ENCODE measurements at places on chromosomes 13 and 19. TPM values are rescaled to one million over a fixed set of nuclear protein-coding genes. Genes with fewer than 3 reads are reported as not detected.

GRCh38 chr13:32272021-32272683 lies 43.0 kb downstream of the ZAR1L start:
- no peaks in the 10 kb centered on the region for H3K27me3 ChIP-seq
- peaks cover 2% of the 10 kb centered on the region for H3K36me3 ChIP-seq
- H3K4me3 ChIP-seq, result no peak overlapping the region
- peak overlapping the region; percentile 26 for H3K27ac ChIP-seq

- no peak overlapping the region for H3K4me3 ChIP-seq
- no peak overlapping the region for H3K27ac ChIP-seq
- H3K4me1 ChIP-seq, result no peaks in the 10 kb centered on the region
- no peak for DNase-seq
Observed at GRCh38 chr13:59211606-59212005, 952.1 kb downstream of the DIAPH3 start.

Gene SLAIN1
- 43.3 TPM for total RNA-seq

DNA sequence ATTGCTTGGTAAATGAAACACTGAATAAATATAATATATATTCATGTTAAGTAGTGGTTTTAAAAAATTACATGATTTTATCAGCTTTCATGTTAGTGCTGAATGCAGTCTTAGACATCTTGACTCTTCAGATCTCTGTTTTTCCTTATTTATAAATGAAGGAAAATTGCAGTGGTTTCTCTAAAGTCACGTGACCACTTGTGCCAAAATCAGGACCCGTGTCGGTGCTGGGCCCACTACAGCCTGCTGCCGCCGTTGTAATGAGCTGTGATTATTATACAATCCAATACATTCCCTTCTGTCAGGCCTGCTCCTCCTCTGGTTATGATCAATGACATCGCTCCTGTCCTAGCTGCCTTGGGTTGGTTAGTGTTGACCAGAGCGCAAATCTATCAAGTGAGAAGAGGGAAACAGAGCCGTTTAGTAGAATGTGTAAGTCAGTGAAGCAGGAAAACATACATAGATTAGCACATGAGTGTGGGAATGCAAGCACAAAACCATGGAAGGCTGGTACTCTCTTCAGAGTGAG lies 88.2 kb downstream of the AKAP11 start:
- H3K27ac ChIP-seq, result no peak overlapping the region
- H3K27me3 ChIP-seq, result peaks cover 3% of the 10 kb centered on the region
- no peak for DNase-seq
- no peak overlapping the region for H3K4me3 ChIP-seq
- peaks cover 8% of the 10 kb centered on the region for H3K36me3 ChIP-seq

Gene UBE2L5
- total RNA-seq, result not detected

GRCh38 chr13:19305434-19305833 lies 123.8 kb upstream of the TUBA3C start:
- DNase-seq, result no peak
- no peaks in the 10 kb centered on the region for H3K27me3 ChIP-seq
- no peaks in the 10 kb centered on the region for H3K4me1 ChIP-seq
- H3K4me3 ChIP-seq, result no peak overlapping the region
- H3K36me3 ChIP-seq, result no peaks in the 10 kb centered on the region

- peaks cover 15% of the 10 kb centered on the region for H3K36me3 ChIP-seq
- H3K4me3 ChIP-seq, result peak overlapping the region; percentile 85
- H3K4me1 ChIP-seq, result peaks cover 94% of the 10 kb centered on the region
- no peaks in the 10 kb centered on the region for H3K27me3 ChIP-seq
Observed at GRCh38 chr13:30375265-30375835, 46.9 kb upstream of the UBE2L5 start.

- no peaks in the 10 kb centered on the region for H3K4me1 ChIP-seq
- H3K27ac ChIP-seq, result no peak overlapping the region
- H3K36me3 ChIP-seq, result no peaks in the 10 kb centered on the region
Observed at GRCh38 chr13:65892859-65893258, 1337.3 kb downstream of the PCDH9 start.

DNA sequence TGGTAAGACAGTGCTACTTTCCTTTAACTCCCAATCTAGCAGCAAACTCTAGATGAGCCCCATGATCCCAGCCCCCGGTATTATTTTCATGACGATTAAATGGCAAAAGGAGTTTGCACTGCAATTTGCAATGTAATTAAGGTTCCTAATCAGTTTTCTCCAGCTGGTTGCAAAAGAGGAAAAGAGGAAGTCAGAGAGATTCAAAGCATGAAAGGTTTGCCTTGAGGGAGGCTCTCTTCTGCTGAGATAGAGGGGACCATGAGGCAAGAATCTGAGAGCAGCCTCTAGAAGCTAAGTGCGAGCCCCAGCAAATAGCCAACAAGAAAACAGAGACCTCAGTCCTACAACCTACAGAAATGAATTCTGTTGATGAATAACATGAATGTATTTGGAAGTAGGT lies 527.1 kb downstream of the UQCRFS1 start:
- no peaks in the 10 kb centered on the region for H3K36me3 ChIP-seq
- no peak overlapping the region for H3K27ac ChIP-seq
- DNase-seq, result no peak
- peaks cover 8% of the 10 kb centered on the region for H3K4me1 ChIP-seq

DNA sequence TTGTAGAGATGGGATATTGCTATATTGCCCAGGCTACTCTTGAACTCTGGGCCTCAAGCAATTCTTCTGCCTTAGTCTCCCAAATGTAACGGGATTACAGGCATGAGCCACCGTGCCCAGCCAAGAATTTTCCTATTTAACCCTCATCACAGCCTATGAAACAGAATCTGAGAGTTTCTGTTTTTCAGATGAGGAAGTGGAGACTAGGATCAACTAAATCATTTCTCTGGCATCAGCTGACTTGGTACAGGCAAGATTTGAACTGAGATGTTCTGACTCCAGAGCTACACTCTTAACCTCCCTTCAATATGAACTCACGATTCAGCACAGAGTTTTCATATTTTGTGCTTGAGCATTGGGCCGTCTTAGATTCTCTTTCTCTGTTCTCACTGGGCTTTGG lies 8.1 kb downstream of the ZNF460 start:
- peaks cover 9% of the 10 kb centered on the region for H3K4me1 ChIP-seq
- no peak overlapping the region for H3K4me3 ChIP-seq
- H3K27me3 ChIP-seq, result no peaks in the 10 kb centered on the region
- peaks cover 85% of the 10 kb centered on the region for H3K36me3 ChIP-seq
- DNase-seq, result no peak

- H3K27me3 ChIP-seq, result no peaks in the 10 kb centered on the region
- no peak for DNase-seq
- H3K36me3 ChIP-seq, result no peaks in the 10 kb centered on the region
- H3K4me1 ChIP-seq, result no peaks in the 10 kb centered on the region
- H3K27ac ChIP-seq, result no peak overlapping the region
Observed at GRCh38 chr13:67299072-67299635, 69.0 kb upstream of the PCDH9 start.

Gene ATP4B
- total RNA-seq, result not detected

Gene SIRT6
- 46.4 TPM for total RNA-seq

DNA sequence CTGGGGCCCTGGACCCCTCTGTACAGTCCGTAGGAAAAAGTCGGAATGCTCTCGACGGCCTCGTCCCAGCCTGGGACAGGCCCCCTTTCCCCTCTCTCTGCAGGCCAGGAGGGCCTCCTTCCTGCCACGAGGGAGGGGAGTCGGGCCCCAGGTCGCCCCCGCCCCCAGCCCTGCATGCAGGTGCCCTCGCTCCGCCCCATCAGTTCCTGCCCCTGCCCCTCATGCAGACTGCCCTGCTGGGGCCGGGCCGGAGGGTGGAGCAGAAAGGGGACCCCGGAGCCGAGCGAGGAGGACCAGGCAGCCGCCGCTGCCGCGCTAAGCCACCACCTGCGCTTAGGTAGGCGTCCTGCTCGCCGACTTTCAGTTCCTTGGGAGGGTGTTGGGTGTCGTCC lies 7.3 kb downstream of the LYL1 start:
- H3K36me3 ChIP-seq, result peaks cover 6% of the 10 kb centered on the region
- no peak for DNase-seq
- peaks cover 20% of the 10 kb centered on the region for H3K4me1 ChIP-seq
- H3K4me3 ChIP-seq, result no peak overlapping the region
- peaks cover 22% of the 10 kb centered on the region for H3K27me3 ChIP-seq

DNA sequence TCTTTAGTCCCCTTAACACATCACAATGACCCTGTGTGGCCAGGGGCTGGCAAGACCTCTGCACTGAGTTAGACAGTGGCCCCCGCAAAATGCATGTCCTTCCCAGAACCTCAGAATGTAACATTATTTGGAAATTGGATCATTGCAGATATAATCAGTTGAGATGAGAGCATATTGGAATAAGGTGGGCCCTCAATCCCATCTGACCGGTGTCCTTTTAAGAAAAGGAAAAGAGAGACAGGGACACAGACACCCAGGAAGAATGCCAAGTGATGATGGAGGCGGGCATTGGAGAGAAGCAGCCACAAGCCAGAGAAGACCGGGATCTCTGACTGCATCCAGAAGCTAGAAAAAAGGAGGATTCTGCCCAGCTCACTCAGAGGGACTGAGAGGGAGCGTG lies 1.8 kb downstream of the FAM187B start:
- H3K4me1 ChIP-seq, result no peaks in the 10 kb centered on the region
- H3K27ac ChIP-seq, result no peak overlapping the region
- no peak for DNase-seq
- peaks cover 9% of the 10 kb centered on the region for H3K27me3 ChIP-seq
- no peaks in the 10 kb centered on the region for H3K36me3 ChIP-seq
- H3K4me3 ChIP-seq, result no peak overlapping the region

- DNase-seq, result no peak
- H3K27me3 ChIP-seq, result no peaks in the 10 kb centered on the region
- H3K36me3 ChIP-seq, result no peaks in the 10 kb centered on the region
- peak overlapping the region; percentile 99 for H3K27ac ChIP-seq
- H3K4me1 ChIP-seq, result peaks cover 6% of the 10 kb centered on the region
- peak overlapping the region; percentile 94 for H3K4me3 ChIP-seq
Observed at GRCh38 chr19:38337360-38337653, 1.7 kb downstream of the CATSPERG start.

GRCh38 chr19:55484593-55485438 lies at the start of gene NAT14:
Gene NAT14 (plus strand): TSS chr19:55485188. CDS start chr19:55485709, 521 bp downstream.
- peaks cover 11% of the 10 kb centered on the region for H3K4me1 ChIP-seq
- no peaks in the 10 kb centered on the region for H3K36me3 ChIP-seq

- no peak overlapping the region for H3K27ac ChIP-seq
- DNase-seq, result no peak
- H3K27me3 ChIP-seq, result peaks cover 10% of the 10 kb centered on the region
- no peaks in the 10 kb centered on the region for H3K36me3 ChIP-seq
- H3K4me1 ChIP-seq, result no peaks in the 10 kb centered on the region
Observed at GRCh38 chr13:76872675-76873074, 13.5 kb downstream of the KCTD12 start.

Gene LILRB3
- 0.78 TPM for total RNA-seq

Gene SUPT20H
- 75.7 TPM for total RNA-seq

GRCh38 chr13:98517576-98518310 lies 59.2 kb downstream of the STK24 start:
- peak overlapping the region; percentile 27 for H3K4me3 ChIP-seq
- DNase-seq, result peak; percentile 40
- H3K27me3 ChIP-seq, result no peaks in the 10 kb centered on the region
- H3K27ac ChIP-seq, result peak overlapping the region; percentile 79
- peaks cover 34% of the 10 kb centered on the region for H3K36me3 ChIP-seq

DNA sequence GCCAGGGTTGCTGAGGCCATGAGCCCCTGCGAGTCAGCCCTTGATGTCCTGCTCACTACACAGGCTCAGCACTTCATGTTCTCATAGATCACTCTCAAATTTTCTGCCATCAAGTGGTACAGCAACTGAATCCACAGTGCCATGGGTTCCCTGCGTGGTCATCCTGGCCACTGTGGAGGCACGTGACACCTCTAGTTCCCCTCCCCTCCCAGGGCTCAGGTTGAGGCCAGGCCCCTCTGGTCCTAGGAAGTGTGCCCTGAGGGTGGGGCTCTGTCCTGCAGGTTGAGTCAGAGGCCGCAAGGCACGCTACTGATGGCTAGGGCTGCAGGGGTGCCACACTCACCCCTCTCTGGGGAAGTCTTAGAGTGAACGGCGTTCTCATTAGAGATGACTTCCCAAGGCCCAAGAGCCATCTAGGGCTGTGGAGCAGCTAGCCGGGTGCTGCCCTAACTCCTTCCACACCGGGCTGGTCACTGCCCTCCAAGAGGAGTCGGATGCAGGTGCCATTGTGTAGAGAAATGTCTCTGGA lies 39.8 kb upstream of the TPM4 start:
- no peak overlapping the region for H3K27ac ChIP-seq
- H3K4me3 ChIP-seq, result no peak overlapping the region
- H3K27me3 ChIP-seq, result peaks cover 2% of the 10 kb centered on the region

Gene CGB7
- total RNA-seq, result not detected

- no peaks in the 10 kb centered on the region for H3K36me3 ChIP-seq
- H3K4me3 ChIP-seq, result no peak overlapping the region
- H3K4me1 ChIP-seq, result no peaks in the 10 kb centered on the region
Observed at GRCh38 chr13:69331245-69331644, 776.4 kb upstream of the ATXN8OS start.

DNA sequence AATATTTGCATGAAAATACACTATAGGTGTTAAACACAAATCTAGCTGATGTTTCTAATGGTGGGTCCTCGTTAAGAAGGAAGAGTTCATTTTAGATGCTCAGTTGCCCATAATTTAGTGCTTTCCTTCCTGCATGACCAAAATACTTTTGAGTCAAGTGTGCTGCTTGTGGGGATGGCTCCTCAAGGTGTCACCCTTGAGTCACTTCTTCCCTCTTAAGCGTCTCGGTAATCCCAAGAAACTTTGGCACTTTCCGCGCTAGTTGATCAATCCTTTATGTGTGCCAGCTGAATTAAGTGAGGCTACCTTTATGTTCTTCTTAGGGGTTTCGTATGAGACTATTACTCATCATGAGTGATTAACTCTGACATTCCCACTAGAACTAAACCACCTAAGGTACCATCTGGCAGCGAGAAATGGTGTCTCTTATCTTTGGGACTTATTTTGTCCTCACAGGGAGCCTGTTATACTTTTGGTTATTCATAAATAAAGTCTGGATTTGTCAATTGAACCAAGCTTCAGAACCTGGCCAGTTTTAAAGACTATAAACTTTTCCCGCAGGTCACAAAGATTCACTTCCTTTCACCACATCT lies 106.8 kb downstream of the NHLRC3 start:
- peak; percentile 3 for DNase-seq
- peaks cover 18% of the 10 kb centered on the region for H3K4me1 ChIP-seq
- H3K27ac ChIP-seq, result no peak overlapping the region
- peaks cover 16% of the 10 kb centered on the region for H3K27me3 ChIP-seq
